ENCODE measurements at places on chromosomes 3 and 15. TPM values are rescaled to one million over a fixed set of nuclear protein-coding genes. Genes with fewer than 3 reads are reported as not detected.

- no peak for DNase-seq
Measured at GRCh38 chr3:180277041-180277440, 240.3 kb upstream of the PEX5L start.

The IL16 gene
- 3.3 TPM for total RNA-seq

The SLC12A1 gene
- not detected for total RNA-seq

DNA sequence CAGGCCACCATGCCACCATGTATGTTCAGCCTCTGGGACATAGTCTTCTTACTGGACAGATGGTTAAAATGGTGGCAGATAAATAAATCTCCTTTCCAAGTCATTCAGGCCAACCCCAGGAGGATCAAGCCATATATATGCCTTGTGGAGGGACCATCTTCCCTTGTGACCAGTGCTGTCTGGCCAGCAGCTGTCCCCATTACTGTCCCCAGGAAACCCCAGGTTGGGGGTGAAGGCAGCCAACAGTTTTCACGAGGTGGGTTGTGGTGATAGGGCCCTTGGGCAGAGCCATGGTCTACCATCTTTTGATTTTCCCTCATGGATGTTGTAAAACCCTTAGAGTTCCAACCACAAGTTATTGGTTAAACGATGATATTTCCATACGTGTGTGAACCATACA lies 48.7 kb upstream of the PCSK6 start:
- DNase-seq = no peak

The GP5 gene
- total RNA-seq = not detected

GRCh38 chr15:53586799-53587198 lies 172.7 kb downstream of the WDR72 start:
- DNase-seq = no peak

GRCh38 chr3:184636741-184637316 lies 75.0 kb downstream of the MAGEF1 start:
- no peak for DNase-seq

The SLC2A2 gene
- not detected for total RNA-seq

DNA sequence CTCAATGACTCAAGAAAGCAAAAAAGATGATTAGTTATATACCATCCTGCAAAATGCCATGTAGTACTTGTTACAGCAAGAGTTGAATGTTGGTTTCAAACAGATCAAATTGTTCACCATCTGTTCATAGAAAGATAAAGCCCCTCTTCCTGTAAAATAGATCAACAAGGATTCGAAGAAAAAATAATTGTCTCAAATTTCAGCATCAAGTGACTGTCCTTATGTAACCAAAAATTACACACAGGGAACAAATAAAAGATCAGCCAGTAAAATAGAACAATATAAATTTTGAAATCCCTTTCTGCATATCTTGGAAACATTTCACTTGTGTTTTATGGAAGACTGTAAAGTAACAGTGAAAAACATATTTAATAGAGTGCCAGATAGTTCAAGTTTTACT lies 165.1 kb upstream of the STAC start:
- no peak for DNase-seq

The ARPIN gene
- total RNA-seq = 11.1 TPM

GRCh38 chr3:40976241-40976640 lies 223.1 kb upstream of the CTNNB1 start:
- DNase-seq = no peak

DNA sequence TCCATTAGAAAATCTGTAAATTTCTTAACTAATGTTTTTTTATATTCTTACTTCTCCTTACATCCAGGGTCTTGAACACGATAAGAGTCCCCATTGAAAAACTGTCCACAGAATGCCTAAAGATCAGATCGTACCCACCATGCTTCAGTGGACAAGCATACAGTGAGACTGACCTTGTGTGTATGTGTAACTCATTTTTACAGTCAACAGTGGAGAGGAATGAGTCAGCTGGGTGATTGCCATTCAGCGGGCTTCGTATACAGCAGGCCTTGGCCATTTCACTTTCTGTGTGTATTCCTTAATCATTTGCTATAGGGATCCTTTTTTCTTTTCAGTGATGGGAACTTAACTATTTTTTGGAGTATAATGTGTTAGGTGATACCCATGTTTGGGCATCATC lies 10.6 kb downstream of the PARP14 start:
- no peak for DNase-seq

The CCR9 gene
- total RNA-seq = not detected

- peak; percentile 31 for DNase-seq
Measured at GRCh38 chr3:106814231-106814630, 563.0 kb upstream of the CCDC54 start.

GRCh38 chr3:185042312-185043050 lies 110.4 kb downstream of the C3orf70 start:
- no peak for DNase-seq

DNA sequence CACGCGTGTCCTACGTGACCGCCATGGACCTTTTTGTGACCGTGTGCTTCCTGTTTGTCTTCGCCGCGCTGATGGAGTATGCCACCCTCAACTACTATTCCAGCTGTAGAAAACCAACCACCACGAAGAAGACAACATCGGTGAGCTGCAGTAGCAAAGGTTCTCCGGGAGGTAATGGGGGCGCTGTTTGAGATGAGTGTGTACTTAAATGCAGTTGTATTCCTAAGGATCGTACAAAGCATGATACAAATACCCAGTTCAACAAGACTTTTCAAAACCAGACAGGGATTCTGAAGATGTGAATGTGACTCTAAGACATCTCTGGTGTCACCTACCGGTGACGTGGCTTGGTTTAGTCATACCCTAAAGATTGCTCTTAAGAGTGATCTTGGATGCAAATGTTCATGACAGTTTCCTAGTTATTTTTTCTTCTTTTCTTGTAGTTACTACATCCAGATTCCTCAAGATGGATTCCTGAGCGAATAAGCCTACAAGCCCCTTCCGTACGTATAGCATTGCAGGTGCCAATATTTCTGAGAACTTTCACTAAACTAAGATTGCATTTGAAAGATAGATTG lies 556.6 kb downstream of the GABRG3 start:
- DNase-seq = no peak

All from heart right ventricle (tissue), 16 donors.